ENCODE measurements at places on chromosomes 7 and 10. TPM values are rescaled to one million over a fixed set of nuclear protein-coding genes. Genes with fewer than 3 reads are reported as not detected.

DNA sequence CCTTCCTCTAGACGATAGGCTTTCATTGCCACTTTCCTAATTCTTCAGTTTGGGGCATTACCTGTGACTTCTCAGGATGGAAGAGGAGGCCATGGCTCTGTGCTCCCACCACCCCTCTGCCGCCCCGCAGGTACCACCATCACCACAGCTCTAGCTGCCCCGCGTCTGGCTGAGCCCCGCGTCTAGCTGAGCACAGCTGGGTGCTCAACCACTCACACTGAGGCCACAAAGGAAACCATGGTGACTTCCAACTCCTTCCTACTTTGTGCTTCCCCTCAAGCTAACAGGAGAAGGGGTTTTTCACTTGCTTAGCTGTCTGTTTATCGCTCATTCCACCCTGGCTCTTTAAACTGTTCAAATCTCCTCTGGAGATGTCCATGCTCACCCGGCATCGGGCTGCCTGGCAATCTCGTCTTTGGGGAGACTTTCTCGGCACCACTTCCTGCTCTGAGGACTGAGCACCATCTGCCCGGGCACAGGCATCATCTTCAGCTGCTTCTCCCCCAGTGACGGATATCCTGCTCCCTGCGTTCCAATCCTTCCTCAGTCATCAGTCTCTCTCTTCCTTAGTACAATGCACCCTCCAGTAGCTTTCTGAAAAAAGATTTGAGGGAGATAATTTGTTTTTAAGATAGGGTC, 59.4 kb downstream of the MAD1L1 start:
- DNase-seq: no peak

Gene ZFYVE27
- total RNA-seq: 33.5 TPM

Gene AZGP1
- not detected for total RNA-seq

GRCh38 chr7:41003611-41003940, 699.3 kb downstream of the INHBA start:
- DNase-seq: peak; percentile 49
